ENCODE measurements at places on chromosomes 16 and 17.

- no peak for DNase-seq
Observed at GRCh38 chr16:12126091-12126806, 149.7 kb downstream of the SNX29 start.

- no peak for DNase-seq
Observed at GRCh38 chr17:64094412-64094811, 35.5 kb downstream of the ERN1 start.

GRCh38 chr16:86783636-86784626 is 205.6 kb downstream of the FOXL1 start:
- DNase-seq, result no peak

- no peak for DNase-seq
Observed at GRCh38 chr17:46745376-46745775, 73.1 kb downstream of the WNT3 start.

All from NCI-H446 (cell line).